ENCODE measurements at places on chromosomes 12 and 14.

DNA sequence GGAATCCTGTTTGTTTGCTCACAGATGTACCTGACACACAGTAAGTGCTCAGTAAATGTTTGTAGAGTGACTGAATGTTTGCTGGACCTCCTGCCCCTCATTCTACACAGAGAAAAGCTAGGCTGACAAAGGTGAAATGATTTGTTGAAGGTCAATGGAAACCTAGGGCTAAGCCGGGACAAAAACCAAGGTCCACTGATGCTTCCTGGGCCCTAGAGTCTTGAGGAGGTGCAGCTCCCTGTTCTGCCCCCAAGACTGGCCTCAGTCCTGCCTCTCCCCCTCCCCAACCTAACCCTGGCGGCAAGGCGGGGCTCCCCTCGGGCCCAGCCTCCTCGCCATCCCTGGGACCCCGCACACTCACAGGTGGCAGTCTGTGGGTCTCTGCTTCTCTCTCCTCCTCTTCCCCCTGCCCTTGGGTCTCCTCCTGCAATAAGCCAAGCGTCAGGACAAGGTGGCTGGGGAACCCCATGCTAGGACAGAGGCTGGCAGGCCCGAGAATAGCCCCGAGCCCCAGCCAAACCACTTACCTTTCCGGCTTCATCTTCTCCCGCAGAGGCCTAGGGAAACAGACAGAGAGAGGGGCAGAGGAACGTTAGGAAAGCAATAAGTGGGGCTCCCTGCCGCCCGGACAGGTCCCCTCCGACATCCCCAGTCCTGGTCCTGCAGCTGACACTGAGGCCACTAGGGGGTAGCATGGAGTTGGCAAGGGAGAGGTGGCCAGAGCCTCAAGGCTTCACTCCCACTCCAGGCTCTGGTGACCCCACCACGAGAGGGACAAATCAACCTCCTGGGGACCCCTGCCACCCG lies 9.3 kb downstream of the PGF start:
- peak; percentile 91 for DNase-seq

DNA sequence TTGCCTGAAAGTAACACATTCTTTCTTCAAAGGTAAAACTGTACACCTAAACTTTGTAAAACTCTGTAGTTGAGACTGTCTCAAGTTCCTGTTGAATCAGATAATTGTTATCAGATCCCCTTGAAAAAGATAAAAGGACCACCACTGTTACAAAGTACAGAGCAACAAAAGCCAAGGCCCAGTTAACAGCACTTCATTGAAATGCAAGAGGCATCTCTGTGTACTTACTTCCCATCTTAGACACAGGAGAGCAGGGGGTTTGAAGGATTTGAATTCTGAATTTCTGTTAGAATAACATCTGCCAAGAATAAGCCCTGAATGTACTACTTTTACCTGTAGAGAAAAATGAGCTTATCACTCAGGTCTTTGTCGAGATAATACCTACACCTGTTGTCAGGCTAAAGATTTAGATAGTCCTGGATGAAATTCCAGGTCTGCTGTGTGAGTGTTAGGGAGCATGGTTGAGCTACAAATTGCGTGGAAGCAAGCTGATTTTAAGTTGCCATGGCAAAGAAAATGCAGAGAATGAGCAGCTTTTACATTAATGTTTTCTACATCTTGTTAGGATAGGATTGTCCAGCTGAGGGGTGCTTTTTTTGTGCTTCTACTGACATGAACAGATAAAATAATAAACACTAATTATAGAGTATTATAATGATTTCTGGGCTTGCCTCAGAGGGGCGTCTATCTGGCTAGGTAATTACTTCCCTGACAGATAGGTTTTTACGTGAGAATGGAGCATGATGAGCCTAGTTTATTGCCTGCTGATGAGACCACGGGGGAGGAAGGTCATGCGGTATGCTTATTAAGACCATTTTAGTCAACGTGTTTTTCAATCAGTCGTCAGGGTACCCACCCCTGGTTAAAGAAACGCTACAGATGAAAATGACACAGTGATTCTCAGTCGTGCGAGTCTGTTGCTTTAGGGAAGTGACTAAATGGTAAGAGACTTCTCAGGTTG lies 309.2 kb downstream of the PAWR start:
- DNase-seq: no peak

DNA sequence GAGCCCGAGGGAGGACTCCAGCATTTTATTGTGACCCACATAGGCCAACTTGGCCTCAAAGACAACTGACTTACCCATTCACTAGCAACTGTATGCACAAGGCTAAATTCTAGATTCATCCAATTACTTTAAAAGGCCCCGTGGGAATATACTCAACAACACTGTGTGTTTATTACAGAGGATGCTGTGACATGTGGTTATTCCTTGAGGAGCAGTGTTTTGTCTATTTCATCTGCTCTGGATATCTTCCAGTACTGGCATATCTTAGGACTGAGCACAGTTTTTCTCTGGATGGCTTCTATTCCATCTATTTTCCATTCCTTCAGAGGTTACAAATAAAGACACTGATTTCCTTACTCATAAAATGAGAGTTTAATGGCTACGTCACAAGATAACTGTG lies 87.2 kb upstream of the KRAS start:
- DNase-seq: no peak

GRCh38 chr12:54447917-54448316 lies 25.5 kb downstream of the GTSF1 start:
- no peak for DNase-seq

DNA sequence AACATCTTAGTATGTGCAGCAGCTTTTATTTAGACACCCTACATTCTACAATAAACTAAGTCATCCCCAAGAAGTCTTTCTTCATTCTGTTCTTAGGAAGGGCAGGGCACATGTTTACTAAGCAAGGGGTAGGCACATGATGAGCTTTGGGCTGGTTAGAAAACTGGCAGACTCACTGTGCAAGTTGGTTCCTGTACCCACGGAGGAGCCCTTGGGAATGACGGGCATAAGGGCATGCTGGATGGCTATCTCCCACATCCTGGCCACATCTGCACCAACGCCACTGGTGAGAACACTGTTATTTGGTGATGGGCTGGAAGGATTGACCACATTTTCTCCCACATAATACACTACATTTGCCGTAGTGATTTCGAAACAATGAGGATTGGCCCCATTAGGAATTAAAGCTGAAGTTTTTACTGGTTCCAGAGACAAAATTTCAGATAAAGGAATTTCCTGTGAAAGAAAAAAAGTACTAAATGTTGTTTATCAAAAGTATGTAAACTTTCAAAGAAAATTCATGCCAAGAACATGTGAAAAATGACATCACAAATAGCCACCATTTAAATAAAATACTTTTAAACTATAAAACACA lies 297.0 kb downstream of the PRKD1 start:
- no peak for DNase-seq

GRCh38 chr12:80420075-80420474 lies 24.0 kb upstream of the PTPRQ start:
- DNase-seq: no peak

DNA sequence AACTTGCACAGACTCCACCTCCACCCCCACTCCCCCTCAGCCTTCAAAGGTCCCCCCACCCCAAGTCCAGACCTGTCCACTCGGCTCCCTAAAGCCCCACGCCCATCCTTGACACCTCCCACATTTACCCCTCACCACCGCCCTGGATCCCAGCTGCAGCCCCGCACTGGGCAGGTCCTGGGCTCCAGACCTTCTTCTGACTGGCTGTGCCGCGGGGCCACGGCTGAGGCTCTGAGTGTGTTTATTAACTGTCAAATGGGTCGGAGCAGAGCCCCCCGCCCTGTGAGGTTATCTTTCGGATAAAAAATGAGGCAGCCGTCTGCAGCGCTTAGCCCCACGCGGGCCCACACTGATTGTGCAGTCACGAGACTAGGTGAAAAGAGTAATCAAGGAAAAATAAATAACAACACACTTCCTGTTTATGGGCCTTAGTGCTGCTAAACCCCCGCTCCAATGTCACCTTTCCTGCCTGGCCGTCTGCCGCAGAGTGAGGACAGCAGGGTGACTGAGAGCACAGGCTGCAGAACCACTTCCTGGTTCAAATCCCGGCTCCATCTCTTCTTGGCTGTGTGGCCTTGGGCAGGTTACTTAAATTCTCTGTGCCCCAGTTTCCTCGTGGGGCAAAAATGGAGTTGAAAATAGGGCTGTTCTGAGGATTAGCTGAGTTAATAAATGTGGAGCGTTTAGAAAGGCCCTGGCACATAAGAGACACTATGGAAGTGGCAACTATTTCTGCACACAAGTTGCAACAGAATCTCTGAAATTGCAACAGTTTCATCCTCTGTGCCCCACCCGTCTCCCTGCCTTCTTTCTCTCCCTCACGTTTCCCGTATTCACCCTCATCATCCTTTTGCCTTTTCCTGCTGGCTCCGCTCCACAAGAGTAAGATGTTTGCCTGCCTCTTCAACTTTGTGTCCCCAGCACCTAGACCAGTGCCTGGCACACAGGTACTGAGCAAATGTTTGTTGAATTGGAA lies 9.4 kb downstream of the SETD1B start:
- no peak for DNase-seq

DNA sequence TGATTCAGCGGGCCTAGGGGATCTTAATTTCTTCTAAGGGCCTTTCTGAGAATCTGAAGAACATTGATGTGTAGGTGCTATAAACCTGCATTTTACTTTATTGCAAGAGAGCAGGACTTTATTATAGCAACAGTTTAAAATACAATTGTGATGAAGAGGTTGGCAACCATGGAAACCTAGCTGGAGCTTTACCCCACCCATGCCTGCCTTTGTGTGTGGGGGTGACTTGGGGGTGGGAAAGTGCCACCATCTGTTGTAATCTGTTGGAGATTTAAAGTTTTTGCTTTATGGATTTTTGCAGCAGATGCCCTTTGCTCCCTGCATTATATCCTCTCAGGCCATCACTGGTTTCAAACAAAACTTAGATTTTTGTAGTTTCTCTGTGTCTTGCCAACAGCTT lies 64.6 kb downstream of the ATG14 start:
- DNase-seq: no peak

GRCh38 chr12:58481811-58482210 lies 438.5 kb downstream of the LRIG3 start:
- no peak for DNase-seq

DNA sequence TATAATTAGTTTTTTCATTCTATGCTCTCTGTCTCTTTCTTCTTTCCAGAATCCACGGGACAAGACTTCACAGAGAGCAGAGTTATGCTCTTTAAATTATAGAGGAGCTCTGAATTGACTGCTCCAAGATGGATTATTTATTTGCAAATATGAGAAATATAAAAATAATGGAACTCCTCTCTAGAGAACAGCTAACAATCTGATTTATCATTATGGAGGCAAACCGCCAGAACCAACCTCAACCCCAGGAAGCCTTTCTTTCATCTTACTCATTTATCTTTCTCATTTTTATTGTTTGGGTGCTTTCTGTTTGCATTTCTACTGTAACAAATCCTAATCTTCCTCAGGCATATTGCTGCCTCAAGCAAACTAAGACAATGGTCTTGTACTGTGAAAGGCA lies 216.5 kb downstream of the C12orf50 start:
- DNase-seq: no peak

- DNase-seq: no peak
Observed at GRCh38 chr12:53389702-53390101, 9.7 kb downstream of the SP1 start.

DNA sequence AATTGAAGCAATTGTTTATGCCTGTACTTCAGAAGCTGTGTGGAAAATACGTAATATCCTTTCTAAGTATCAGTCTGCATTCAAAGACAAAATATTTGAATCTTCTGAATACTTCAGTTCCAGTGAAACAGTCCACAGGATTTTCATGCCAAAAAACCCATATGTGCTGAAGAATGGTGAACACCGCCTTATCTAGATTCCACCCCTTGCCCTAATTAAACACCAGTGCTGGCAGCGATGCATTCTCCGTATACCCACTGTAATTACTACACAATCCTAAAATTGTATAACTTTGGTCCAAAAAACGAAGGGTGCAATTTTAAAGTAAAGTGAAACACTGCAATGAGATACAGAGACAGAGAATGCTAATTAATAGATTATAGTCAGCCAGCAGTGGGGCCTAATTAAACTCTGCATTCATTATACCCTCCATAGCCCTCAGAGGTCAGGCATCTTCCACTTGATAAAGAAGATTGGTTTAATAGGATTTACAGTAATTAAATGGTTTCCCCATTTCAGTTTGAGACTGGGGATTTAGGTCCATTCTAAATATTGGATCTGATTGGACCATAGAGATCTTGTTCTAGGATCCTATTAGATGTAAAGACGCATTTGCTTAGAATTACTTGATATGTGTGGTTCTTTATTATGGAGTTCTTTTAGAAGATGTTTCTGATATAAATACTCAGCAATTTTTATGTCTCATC lies 43.9 kb downstream of the ERC1 start:
- no peak for DNase-seq

GRCh38 chr12:91384366-91384765 lies 201.7 kb upstream of the DCN start:
- DNase-seq: no peak

DNA sequence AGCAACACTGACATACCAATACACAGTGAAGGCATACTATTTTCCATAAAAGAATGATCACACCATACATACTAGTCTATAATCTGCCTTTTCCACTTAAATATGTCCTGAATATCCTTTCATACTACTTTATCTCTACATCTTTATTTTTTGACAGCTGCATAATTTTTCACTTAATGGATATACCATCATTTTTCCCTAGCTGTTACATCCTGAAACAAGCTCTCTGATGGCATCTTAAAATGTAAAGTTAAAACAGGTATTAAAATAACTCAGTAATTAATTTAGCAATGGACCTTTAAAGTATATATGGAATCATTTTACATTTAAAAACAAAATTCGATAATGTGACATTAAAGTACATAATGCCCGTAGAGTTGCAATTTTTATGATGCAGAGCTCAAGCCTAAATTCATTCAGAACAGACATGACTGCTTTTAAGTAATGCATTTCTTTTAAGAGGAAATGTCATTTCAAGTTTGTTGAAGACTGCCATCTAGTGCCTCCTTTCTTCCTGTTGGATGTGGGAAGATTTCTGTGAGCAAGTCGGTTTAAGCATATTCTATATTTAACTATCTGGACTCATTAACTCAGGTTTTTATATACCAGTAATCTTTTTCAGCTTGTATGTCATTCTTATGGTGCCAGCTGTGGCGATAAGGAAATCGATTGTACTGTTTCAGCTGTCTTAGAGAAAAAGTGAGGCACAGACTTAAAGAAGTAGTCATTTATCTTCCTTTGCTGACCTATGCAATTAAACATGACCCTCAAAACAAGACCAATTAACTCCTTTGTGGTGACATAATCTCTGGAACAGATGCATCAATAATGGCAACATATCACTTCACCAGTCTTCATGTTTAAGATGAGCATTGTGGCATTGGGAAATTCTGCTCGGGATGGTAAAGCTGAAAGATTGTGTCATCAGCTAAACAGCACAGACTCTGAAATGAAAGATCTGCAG lies 20.3 kb downstream of the PRICKLE1 start:
- peak; percentile 17 for DNase-seq

DNA sequence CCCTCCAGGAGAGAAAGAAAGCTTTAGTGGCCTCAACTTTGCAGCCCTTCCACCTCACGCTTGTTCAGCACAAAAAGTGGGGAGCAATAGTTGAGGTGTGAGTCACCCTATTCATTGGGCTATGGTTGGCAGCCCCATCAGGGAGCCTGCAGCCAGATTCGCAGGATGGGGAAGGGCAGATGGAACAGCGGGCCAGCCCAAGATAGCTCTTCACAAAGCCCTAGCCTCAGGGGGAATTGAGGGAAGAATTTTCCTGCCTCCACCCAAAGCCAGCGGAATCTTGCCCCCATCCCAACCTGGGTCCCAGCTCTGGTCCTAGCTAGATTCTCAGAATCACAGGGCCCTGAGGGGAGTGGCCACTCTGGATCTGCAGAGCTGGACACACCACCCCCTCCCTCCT lies 3.6 kb upstream of the KRT5 start:
- DNase-seq: no peak
